ENCODE measurements at places on chromosomes 16 and 17. TPM values are rescaled to one million over a fixed set of nuclear protein-coding genes. Genes with fewer than 3 reads are reported as not detected.

Gene ACE
- total RNA-seq = 3.4 TPM

Gene HAP1
- total RNA-seq = 0.08 TPM

DNA sequence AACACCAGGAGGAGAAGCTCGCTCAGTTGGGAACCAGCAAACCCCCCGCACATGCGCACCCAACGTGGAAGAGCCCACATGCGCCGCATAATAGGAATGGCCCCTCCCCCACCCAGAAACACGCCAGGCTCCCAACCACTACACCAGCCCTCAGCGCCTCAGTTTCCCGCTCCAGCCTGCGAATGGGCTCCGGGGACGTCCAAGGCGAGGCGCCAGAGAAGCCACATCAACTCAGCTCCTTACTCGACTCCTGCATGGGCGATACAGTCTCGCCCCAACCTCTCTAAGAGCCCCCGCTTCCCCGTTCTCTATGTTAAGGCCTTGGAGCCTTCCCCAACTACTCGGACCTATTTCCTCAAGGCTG, 504 bp downstream of the SRSF1 start:
- peak; percentile 79 for DNase-seq
- peak overlapping the region; percentile 78 for H3K4me3 ChIP-seq
- H3K27ac ChIP-seq = peak overlapping the region; percentile 99
- H3K27me3 ChIP-seq = no peaks in the 10 kb centered on the region

- H3K27me3 ChIP-seq = no peaks in the 10 kb centered on the region
- DNase-seq = no peak
- no peak overlapping the region for H3K27ac ChIP-seq
- peaks cover 30% of the 10 kb centered on the region for H3K36me3 ChIP-seq
Observed at GRCh38 chr16:1940273-1941161, 2.5 kb downstream of the MSRB1 start.

Gene FGF11
- total RNA-seq = 20.9 TPM

GRCh38 chr17:56471696-56472095, 121.8 kb upstream of the NOG start:
- H3K27me3 ChIP-seq = no peaks in the 10 kb centered on the region
- H3K4me3 ChIP-seq = no peak overlapping the region
- no peaks in the 10 kb centered on the region for H3K4me1 ChIP-seq
- no peak for DNase-seq
- H3K27ac ChIP-seq = no peak overlapping the region

DNA sequence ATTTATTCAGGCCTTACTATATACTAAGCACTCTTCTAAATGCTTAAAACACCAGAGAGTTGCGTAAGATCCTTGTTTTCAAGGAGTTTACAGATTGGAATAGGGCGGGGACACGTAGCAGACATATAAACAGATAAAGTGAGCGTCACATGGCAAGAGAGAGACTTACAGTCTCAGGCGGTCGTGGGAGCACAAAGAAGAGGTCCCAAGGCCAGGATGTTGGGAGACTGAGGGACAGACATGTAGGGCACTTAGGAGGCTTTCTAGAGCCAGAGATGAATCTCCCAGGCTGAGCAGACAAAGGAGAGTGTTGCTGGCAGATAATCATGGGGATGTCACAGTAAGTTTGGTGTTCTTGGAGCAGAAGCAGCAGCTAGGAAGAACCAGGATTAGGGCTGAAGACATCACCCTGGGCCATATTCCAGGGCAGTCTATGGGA, 119.1 kb upstream of the ANKFN1 start:
- no peak overlapping the region for H3K27ac ChIP-seq
- no peaks in the 10 kb centered on the region for H3K36me3 ChIP-seq
- no peaks in the 10 kb centered on the region for H3K4me1 ChIP-seq
- DNase-seq = no peak
- H3K4me3 ChIP-seq = no peak overlapping the region

Gene CD7
- not detected for total RNA-seq

Gene CLDN6
- not detected for total RNA-seq

GRCh38 chr17:65228287-65228686, 91.1 kb downstream of the RGS9 start:
- no peaks in the 10 kb centered on the region for H3K27me3 ChIP-seq
- no peaks in the 10 kb centered on the region for H3K36me3 ChIP-seq
- DNase-seq = no peak
- H3K4me3 ChIP-seq = no peak overlapping the region
- no peaks in the 10 kb centered on the region for H3K4me1 ChIP-seq
- H3K27ac ChIP-seq = no peak overlapping the region

Gene SNRNP25
- 47.1 TPM for total RNA-seq

Gene BRIP1
- not detected for total RNA-seq

DNA sequence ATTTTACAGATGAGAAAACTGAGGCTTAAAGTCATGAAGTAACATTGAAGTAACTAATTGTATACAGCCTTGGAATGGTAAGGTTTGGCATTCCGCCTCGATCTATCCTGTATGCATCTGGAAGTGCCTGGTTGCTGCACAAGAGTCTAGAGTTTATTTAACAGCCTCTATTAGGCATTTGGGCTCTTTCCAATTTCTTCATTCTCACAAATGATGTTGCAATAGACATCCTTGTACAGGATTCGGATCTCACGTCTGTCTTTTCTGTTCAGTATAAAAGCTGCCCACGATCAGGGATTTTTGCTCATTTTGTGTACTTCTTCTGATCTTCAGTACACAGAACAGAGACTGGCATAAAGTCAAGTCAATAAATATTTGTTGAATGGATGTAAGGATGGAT, 100.5 kb downstream of the AIPL1 start:
- H3K36me3 ChIP-seq = no peaks in the 10 kb centered on the region
- H3K4me3 ChIP-seq = no peak overlapping the region
- H3K4me1 ChIP-seq = no peaks in the 10 kb centered on the region

DNA sequence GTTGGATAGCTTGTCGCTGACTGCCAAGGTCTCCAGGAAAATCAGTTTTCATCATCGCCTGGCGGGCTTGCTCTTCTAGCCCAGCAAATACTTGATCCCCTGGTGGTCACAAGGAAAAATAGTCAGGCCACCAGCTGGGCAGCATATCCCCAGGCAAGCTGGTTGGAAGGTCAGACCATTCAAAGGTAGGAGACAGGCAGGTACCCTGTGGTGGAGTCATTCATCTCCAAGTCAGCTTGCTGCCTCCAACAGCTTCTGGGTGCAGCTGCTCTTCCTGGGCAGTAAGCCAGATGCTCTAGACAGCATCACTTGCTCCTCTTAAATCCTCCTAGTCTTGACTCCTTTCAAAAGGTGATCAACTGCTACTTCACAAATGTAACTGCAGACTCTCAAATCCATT, 16.0 kb downstream of the ZNF821 start:
- H3K4me1 ChIP-seq = no peaks in the 10 kb centered on the region
- H3K27me3 ChIP-seq = no peaks in the 10 kb centered on the region
- DNase-seq = no peak
- H3K27ac ChIP-seq = no peak overlapping the region
- no peak overlapping the region for H3K4me3 ChIP-seq

Gene C1QL1
- 3.6 TPM for total RNA-seq

DNA sequence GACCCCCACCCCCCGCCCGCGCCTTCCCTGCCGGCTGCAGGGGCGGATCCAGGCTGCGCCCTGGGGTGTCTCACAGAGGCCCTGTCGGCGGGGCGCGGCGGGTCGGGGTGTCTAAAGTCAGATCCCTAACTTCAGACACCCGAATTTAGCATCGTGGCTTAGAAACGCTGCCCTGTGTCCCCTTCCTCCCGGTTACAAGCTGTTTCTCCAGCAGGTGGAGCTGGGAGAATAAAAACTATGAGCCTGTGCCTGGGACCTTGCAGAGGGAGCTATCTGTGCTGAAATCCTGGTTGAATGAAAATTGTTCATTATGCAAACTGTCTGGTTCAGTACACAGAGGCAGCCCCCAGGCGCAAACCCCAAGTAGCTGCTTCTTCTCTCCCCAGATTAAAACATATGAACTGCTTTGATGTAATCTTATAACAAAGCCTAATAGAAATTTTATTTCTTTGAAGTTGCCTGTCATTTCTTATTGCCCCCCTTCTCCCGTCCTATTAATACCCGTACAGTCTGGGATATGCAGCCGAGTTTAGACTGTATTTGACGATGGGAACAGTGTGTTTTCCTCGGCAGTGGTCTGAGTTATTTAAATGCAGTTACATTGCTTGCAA, 79.0 kb downstream of the RPA1 start:
- no peak overlapping the region for H3K4me3 ChIP-seq
- no peaks in the 10 kb centered on the region for H3K4me1 ChIP-seq
- DNase-seq = peak; percentile 68
- H3K27ac ChIP-seq = no peak overlapping the region

Gene SEZ6L2
- total RNA-seq = 4.6 TPM

Gene RPTOR
- 22.6 TPM for total RNA-seq
